ENCODE measurements at places on chromosomes 6 and 20. TPM values are rescaled to one million over a fixed set of nuclear protein-coding genes. Genes with fewer than 3 reads are reported as not detected.

Gene SULF2
- polyA plus RNA-seq, result 40.3 TPM

Gene MATN4
- polyA plus RNA-seq, result 0.58 TPM

Gene BPI
- polyA plus RNA-seq, result 0.09 TPM

Gene PROKR2
- polyA plus RNA-seq, result not detected

Gene DACT2
- 0.60 TPM for polyA plus RNA-seq

GRCh38 chr6:108862479-108863191, 14.4 kb downstream of the ARMC2 start:
- DNase-seq, result no peak

GRCh38 chr20:49676581-49677291, 36.9 kb downstream of the B4GALT5 start:
- no peak for DNase-seq

DNA sequence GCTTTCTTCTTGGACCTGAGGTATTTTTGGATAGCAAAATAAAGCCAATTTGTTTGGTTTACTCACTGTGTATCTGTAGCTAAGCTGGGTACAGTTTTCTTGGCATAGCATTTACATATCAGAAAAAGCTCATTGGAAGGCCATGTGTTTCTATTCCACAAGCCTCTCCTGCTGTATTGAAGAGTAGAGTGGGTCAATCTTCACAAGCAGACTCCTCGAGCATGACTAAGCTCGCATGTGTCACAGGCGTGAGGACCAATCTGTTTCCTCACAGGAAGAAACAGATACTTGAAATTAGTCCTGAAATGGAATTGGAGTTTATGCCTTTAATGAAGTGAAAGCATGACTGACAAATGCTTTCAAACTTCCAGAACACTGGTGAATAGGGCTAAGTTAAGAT, 1279.0 kb upstream of the MAP3K7 start:
- no peak for DNase-seq

DNA sequence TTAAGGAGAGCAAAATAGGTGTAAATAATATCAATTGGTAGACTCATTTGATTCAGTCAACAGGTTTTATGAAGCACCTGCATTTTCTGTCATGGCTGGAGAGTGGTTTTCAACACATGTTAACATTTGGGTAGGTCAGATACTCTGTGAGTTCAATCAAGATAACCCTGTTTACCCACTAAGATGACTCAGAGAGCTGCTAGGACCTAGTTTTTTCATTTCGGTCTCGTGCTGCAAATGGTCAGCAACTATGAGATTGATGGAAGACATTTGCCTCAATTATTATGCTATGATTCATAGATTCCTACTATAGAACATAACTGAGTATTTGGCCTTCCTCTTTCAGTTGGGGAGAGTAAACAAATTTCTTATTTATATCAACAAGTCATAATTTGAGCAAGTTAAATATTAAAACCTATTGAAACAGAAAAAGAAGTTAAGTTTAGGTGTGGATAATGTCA, 391.4 kb upstream of the CITED2 start:
- DNase-seq, result no peak

- no peak for DNase-seq
These were observed 201.5 kb upstream of the ZNF217 start for GRCh38 chr20:53795170-53795569.

DNA sequence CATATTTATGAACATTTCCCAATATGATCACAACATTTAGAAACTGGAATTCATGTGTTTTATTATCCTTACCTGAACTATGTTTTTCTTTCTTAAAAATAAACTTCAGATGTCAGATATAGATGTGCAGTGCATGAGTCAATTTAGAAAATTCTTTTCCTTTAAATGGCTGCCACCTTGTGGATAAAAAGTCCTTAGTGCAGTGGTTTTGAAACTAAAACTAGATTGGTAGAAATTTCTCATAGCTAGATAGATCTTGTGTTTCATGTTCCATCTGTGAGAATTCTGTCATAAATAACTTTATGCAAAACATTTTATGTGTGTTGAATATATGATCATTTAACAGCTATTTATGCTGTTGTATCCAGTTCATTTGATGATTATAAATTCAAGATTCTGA, 134.9 kb downstream of the KLHL32 start:
- DNase-seq, result no peak

GRCh38 chr6:29958046-29958445, 15.7 kb downstream of the HLA-A start:
- no peak for DNase-seq

- no peak for DNase-seq
These were observed 167.4 kb downstream of the EYA4 start for GRCh38 chr6:133408543-133408942.

DNA sequence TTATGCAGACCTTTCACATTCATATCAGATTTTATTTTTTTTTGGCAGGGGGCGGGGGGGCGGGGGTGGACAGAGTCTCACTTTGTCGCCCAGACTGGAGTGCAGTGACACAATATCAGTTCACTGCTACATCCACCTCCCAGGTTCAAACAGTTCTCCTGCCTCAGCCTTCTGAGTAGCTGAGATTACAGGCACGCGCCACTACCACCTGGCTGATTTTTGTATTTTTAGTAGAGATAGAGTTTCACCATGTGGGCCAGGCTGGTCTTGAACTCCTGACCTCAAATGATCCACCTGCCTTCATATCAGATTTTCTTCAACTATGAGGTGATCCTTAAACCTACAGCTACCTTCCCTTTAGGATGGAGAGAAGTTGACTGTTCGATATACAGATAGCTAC, 8.0 kb upstream of the SUMO4 start:
- no peak for DNase-seq

GRCh38 chr6:90036963-90037362, 142.7 kb downstream of the GJA10 start:
- DNase-seq, result no peak

DNA sequence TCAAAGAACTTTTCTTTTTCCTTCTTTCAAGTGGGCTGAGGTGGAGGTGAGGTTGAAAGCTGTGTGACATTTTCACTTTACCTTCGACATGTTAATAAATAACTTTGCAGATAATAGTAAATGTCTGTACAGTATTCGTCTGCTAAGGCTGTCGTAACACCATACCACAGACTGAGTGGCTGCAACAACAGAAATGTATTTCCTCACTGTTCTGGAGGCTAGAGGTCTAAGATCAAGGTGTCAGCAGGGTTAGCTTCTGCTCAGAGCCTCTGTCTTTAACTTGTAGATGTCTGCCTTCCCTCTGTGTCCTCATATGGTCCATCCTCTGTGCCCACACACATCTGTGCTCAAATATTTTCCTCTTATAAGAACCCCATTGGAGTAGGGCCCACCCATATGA, 14.9 kb downstream of the PHACTR2 start:
- DNase-seq, result no peak

All from urinary bladder (tissue), 4 donors.